Occipital lobe (tissue), 3 donors: ENCODE measurements at places on chromosomes 2 and 18. TPM values are rescaled to one million over a fixed set of nuclear protein-coding genes. Genes with fewer than 3 reads are reported as not detected.
A peak's percentile ranks its signal among the peaks of the same experiment; 100 is the strongest.

The CRYGC gene
- total RNA-seq: not detected

DNA sequence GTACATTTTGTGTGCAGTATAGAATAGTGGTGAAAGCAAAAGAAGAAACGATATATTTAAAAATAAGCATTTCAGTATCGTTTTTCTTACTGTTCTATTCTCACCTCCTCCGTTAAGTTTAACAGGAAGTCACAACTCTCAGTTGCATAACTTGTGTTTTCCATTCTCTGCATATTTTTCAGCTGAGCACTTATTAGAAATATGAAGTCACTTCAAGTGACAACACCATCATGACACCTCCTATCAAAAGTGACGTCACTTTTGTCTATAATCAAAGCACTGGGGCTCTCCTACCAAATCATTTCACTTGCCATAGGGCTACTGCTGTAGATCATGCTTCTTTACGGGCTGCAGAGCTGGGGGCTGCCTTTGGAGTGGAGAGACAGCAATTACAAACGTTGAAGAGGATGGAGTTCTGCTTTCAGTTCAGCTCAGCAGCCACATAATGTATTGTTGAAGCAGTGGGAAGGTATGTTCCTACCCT is 36.3 kb downstream of the STAT4 start:
- DNase-seq: no peak

DNA sequence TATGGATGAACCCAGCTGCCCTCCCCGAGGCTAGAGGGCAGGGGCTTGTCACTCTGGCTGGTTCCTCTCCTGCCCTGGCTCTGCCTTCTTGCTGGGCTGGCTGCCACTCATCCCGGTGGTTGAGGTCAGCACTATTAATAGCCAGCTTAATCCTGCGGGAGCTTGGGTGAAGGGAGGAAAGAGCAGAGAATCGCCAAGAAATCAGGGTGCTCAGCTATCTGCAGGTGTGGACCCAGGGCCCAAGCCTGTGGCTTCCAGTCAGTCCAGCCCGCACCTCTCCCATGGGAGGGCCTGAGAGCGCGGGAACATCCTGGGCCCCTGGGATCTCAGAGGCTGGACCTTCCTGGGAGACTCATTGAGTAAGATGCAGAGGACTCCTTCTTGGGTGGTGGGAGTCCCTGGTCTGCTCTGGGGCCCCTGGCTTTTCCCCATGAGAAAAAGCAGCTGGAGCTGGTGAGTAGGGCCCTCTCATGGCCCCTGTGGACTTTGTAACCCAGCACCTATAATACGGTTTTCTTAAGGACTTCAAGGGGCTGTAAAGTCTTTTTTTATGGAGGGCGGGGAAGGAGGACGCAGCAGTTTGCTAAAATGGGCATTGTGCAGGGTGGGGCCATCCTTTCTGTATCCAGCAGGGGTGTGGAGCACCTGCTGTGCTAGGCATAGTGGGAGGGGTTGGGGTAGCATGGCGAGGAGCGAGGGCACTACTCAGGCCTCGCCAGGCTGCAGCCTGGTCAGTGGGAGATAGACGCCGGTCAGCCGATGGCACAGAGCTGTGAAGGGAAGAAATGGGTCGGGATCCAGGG is 27.4 kb upstream of the CNNM3 start:
- DNase-seq: no peak

DNA sequence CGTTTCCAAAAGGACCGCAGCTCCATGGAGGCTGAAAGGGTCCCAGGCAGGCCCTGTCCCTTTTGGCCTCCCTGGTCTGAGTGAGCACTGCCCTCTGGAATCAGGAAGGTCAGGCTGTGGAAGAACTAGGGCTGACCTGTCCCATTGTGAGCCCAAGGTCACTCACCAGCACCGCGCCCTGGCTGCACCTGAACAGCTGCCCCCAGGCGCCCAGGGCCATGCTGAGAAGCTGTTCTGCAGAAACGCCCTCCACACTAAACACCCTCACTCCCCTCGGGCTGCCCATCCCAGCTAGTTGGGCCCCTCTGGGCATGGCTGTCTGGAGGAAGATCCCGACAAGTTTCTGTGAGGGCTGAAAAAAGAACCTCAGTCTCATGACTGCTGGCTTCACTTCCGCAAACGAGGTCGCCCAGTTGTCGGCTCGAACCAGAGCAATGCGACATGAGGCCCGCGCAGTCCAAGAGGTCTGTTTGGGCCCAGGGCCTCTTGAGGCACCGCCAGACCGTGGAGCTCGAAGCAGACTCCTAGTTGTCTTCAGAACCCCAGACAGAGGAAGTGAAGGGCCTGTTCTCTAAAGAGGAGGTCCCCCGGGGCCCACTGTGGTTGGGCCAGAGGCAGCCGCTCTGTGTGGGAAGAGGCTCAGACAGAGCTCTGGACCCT is 64.4 kb downstream of the INPP5D start:
- no peak for DNase-seq

DNA sequence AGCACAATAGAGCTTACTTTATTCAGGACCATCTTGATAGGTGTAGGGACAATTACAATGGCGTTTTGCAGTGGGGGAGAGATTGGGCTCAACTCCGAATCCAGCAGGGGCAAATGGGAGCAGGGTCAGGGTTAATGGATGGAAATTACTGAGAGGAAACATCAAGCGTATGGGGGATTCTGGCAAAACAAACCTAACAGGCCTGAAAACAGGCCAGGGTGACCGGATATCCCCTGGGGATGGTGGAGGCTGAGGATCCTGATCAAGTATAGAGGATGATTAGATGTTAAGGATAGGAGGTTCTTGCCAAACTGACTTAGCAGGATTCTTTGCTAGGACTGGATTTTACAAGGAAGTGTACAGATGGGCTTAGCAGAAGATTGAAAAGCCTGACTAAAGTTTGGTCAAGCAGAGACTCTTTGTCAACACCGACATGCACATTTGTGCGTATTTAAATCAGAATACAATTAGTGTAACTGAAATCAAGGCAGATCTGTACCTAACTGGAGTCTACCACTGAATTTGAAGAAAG is 54.5 kb upstream of the GPR45 start:
- no peak for DNase-seq

GRCh38 chr2:61291851-61292575 is 130.0 kb downstream of the C2orf74 start:
- DNase-seq: no peak

DNA sequence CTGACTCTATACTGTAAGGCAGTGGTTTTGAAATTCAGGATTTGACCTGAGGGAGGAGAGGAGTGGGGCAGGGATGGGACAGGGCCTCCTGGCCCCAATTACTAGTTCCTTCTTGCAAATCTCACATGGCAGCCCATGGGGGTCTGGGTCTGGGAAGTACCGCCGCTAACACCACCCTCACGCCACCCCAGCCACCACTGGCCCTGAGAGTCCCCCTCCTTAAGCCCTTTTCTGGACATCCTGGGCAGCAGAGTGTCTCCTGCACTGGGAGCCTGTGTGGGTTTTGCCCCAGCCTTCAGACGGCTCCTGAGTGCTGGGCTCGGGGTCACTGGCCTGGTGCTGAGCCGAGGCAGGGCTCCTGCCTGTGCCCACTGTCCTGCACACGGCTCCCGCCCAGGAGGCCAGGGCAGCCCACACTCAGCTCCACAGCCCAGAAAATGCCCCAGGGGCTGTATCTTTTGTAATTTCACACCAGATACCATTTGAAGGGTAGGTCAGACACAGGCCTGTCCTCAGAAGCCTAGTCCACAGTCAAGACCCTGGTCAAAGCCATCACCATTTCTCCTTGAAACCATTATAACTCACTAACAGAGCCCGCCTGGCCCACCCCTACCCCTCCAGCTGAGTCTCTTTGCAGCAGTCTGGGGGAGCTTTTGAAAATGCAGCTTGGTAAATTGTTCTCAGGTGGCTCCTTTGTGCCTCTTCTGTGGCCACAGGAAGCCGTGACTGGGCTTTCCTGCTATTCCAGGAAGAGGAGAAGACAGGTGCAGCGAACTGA is 55.1 kb downstream of the CYP27C1 start:
- no peak for DNase-seq

- no peak for DNase-seq
Measured at GRCh38 chr2:54629914-54630857, 93.3 kb upstream of the EML6 start.

DNA sequence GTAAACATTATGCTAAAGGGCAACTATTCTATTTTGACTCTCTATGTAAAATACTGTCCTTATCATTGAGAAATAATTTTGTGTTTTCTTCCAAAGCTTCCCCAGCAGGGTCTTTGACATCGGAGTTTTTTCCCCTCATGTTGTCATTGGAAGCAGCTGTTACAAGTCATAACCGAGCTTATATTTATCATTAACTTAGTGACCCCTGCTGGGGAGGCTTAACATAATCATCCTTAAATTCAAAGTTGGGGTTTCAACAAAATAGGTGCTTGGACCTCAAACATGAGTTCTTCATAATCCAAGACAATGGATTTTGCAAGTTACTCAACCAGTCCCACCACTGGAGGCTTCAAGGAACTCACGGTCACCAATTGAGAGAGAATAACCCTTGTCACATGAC is 330.9 kb downstream of the DCC start:
- DNase-seq: no peak

- no peak for DNase-seq
Measured at GRCh38 chr2:30201990-30202389, 29.3 kb upstream of the LBH start.

GRCh38 chr2:212538305-212539071 is at the start of gene ERBB4:
ERBB4 (minus strand) TSS chr2:212538802; CDS start chr2:212538530, 272 bp downstream.
- DNase-seq: no peak

GRCh38 chr2:164205347-164205746 is 415.9 kb downstream of the GRB14 start:
- no peak for DNase-seq

The G6PC2 gene
- total RNA-seq: not detected

The DLX2 gene
- total RNA-seq: 3.3 TPM

- no peak for DNase-seq
Measured at GRCh38 chr2:226991663-226992062, 155.8 kb downstream of the RHBDD1 start.

DNA sequence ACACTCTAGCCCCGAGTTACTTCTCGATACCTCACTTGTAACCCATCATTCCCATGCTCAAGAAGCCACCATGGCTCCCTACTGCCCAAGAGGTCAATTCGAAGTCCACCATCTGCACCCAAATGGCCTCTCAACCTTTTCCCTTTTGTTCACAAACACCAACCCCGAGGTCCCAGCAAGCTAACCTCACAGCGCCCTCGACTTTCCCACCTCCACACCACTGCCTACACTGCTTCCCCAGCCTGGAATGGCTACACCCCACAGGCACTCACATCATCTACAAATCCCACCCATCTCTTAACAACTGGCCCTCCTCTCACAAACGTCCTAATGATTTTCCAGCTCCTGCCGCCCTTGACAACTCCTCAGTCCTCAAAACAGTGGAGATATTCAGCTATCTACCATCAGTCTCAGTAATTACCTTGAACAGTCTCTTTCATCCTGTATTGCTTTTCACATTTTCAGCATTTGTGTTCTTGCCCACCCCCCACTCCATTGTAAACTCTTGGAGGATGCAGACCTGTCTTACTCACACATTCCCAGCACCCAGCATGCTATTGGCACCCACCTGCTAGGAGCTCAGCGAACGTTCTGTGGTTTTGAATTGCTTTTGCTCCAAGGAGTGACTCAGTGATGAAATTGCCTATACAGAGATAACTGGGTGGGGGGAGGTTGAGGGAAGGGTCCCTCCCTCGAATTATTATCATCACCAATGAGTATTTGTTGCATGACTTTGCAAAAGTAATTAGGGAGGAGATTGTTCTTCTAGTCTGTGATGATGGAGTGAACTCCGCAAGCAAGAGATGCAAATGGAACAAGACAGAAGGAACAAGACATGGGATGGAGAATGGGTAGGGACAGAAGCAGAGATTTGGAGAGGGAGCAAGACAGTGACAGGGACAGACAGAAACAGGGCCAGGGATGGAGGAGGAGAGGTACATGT is 106.8 kb downstream of the CYP26B1 start:
- no peak for DNase-seq

DNA sequence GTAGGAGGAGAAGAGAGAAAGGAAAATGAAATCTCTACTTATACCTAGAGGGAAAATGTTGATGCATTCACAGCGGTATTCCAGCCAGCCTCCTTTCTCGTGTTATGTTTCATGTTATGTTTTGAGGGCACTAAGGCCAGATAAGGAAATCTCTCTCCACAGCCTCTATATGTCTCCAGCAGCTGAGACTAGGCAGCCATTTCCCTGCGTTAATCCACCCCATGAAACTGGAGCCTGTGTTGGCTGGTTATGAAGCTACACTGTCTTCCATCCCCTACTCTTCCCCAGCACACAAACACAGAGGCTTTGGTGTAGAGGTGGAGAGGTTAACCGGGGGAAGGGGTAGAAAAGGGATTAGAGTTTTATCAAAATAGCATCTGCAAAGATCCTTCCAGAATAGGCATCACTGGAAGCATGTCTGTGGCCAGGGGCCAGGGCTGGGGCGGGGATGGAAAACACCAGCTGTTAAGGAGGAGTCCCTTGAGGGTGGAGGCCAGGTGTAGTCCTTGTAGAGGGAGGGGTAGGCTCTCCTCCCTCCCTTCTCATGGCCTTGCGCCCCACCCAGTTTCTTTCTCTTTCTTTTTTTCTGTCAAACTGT is 100.9 kb upstream of the TNP1 start:
- DNase-seq: no peak

The RTKN gene
- 6.7 TPM for total RNA-seq

- no peak for DNase-seq
Measured at GRCh38 chr18:2843146-2843545, 3.7 kb upstream of the EMILIN2 start.

DNA sequence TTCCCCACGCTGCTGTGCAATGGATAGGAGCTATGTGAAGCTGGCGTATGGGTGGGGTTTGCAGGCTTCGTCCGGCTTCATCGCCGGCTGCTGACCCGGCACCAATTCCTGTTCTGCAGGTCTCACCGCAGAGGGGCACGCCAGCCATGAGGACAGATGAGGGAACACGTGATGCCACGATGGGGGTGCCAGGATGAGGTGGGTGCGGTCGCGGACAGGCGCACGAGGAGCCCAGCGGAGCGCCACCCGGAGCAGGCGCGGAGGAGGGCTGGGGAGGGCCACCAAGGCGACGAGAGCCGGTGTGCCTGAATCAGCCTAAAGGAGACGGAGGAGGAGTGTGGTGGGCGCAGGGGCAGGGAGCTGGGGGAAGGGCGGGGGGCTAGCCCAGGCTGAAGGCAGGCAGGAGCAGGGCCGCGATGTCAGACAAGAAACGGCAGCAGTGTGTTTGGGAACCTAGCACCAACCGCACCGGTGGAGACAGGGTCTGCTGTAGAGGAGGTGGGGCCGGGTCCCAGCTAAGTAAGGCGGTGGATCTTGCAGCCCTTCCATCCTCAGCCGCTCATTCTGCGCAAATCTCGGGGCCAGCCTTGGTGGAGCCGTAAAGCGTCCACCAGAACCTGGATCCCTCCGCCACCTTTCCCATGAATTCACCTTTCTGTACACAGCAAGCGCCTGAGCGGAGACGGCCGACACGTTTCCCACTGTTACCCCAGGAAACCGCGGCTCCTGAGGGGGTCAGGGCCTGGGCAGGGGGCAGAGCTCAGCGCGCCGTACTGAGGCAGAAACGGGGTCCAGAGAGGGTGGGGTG is 17.0 kb upstream of the CD8A start:
- peak; percentile 71 for DNase-seq

The CDH7 gene
- total RNA-seq: 2.3 TPM

GRCh38 chr2:165640247-165640929 is 153.7 kb downstream of the GALNT3 start:
- DNase-seq: no peak

GRCh38 chr2:158381205-158381604 is 75.3 kb downstream of the CCDC148 start:
- DNase-seq: no peak

- DNase-seq: no peak
Measured at GRCh38 chr18:26757263-26758019, 108.1 kb downstream of the AQP4 start.

The DYNAP gene
- not detected for total RNA-seq

The PLEKHH2 gene
- total RNA-seq: 8.4 TPM

The IL1A gene
- not detected for total RNA-seq

The EVA1A gene
- 1.1 TPM for total RNA-seq
